ENCODE measurements at places on chromosomes 7 and 10.

DNA sequence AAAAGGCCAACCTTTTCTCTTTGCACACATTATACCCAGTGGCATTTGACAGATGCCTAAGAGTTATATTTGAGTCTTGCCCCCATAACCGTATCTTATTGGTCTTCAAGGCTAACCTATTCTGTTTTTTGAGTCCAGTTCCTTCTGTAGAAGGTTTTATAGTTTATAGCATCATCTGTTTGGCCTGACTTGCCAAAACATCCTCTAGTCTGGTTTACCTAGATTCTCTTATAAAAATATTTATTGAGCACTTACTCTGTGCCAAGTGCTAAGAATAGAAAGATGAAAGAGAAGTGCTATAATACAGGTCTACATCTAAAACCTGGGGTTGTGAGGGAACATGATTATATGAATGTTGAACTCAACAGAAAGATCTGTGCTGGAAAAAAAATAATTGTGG is 55.9 kb upstream of the PIP4K2A start:
- DNase-seq, result no peak

- no peak for DNase-seq
Measured at GRCh38 chr7:95525503-95525902, 39.8 kb downstream of the ASB4 start.

- DNase-seq, result no peak
Measured at GRCh38 chr7:1693991-1694524, 24.0 kb downstream of the ELFN1 start.

DNA sequence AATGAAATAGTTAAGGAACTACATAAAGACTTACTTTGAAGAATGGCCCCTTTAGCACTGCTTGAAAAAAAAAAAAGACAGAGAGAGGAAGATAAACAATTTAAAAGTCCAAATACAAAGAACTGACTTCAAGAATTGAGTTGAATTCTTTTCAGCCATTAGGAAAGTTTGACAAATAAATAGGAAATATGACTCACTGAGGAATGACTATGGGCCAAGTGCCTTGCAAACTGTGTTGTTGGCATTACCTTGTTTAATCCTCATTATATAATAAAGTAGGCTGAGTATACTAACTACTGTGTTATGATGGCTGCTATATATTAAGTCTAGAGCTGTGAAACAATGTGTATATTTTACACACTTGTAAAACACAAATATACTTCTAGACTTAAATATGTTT is 151.1 kb downstream of the ELMO1 start:
- DNase-seq, result no peak

DNA sequence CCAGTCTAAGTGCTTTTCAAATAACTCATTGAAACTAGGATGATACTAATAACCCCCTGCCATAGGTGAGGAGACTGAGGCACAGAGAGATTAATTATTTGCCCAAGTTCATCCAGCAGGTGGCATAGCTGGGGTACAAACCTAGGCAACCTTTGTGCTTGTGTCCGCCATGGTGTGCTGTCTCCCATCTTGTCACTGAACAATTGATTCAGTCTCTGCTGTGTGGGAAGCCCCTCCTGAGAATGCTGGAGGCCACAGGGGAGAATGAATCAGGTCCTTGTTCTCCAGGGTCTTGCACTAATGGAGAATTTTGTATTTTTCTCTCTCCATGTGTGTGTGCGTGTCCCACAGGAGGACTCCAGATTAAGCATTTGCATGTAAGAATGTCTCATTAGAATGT is 15.8 kb upstream of the TMEM236 start:
- DNase-seq, result no peak

Measured in activated T-cell treated with anti-CD3 and anti-CD28 coated beads, Interleukin-2, amount 50 U/mL, for 4 hours (primary cell).